ENCODE measurements at places on chromosomes 1 and 21.

DNA sequence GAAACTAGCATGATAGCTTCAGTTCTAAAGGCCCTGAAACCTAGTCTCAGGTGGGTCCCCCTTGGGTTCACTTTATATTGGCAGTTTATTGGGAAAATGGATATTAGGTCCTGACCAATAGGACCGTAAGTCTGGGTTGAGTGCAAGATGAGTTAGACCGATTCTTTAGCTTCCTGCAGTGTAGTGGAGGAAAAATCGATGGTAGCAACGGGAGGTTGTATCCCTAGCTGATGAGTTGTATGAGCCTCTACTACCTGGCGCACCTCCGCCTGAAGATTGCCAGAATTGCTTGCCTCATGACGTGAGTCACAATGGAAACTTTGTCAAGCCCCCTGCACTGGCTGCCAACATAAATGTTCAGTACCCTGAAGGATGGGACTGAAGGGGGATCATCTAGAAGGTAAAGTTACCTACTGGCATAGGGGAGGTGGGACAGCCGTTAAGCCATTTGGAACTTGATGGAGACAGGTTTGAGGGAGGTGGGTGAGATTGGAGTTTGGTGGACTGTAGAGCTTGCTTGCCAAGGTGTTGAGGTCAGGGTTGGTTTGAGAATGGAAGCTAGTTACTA, 3.9 kb downstream of the RCC1 start:
- no peak for DNase-seq

DNA sequence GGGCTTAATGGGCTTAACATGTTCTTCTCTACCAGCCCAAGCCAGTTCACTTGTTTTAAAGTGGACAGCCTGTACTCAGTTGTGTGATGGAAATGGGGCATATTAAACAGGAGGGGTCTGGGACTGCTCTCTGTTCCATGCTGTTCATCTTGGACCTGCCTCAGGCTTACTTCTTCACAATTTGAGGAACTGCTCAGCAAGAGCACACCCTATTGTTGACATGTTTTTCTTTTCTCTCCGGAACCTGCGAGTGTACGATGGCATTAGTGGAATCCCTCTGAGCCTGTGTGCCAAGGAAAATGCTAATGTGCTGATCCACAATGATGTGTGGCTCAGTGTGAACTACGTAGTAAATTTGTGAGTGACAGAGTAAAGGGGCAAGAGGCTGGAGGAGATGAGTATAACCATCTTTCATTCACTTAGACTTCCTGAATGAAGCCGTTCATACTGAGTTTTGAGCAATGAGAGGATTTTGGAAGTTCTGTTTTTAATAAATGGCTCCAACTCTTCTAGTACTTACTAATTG, 6.9 kb downstream of the AHCYL1 start:
- no peak for DNase-seq

DNA sequence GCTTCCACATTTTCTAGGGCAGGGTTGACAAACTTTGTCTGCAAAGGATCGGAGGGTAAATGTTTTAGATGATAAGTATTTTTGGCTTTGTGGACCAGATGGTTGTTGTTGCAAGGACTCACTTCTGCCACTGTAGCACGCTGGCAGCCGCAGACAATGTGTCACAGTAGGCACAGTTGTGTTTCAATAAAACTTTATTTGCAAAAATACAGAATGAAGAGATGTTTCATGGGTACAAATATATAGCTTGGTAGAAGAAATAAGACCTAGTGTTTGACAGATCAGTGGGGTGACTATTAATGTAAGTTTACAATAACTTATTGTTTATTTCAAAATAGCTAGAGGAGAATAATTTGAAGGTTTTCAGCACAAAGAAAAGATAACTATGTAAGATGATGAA, 127.8 kb downstream of the GRIK3 start:
- DNase-seq = no peak

GRCh38 chr1:205284420-205285144, 37.0 kb downstream of the NUAK2 start:
- peak; percentile 80 for DNase-seq

GRCh38 chr1:89085781-89086180, 20.8 kb upstream of the GBP1 start:
- DNase-seq = peak; percentile 54

- DNase-seq = no peak
Measured at GRCh38 chr1:101394041-101394440, 157.2 kb downstream of the S1PR1 start.

GRCh38 chr1:78334114-78334513, 156.7 kb upstream of the PTGFR start:
- DNase-seq = no peak

- DNase-seq = no peak
Measured at GRCh38 chr1:29481031-29481430, 244.7 kb downstream of the PTPRU start.

DNA sequence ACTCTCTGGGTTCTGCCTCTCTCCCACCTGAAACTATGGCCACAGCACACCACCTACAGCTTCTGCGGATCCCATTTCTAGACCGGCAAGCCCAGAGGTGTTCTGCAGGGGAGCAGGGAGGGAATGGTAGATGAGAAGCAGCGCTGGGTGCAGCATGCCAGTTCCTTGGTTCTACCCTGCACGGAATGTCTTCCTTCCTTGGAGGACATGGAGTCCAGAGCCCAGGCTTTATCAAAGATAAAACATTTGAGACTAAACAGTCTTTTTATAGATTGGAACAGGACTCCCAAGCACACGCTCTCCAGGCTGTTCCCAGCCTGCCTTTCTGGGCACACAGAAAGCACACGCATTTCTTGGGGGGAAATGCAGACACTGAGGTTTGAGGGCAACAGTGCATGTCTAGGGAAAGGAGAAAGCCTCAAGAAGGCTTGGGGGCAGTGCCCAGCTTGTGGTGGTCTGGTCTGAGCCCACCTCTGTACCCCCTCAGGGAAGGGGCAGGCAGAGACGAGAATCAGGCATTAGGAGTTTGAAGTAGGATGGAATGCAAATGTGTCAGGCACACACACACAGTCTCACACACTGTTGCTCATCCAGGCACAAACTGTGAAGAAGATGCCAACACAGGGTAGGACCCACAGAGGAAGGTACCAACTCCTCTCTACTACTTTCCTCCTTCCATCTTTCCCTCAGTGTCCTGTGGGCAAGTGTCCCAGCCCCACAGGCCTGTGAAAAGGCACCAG, 29.7 kb downstream of the LGR6 start:
- no peak for DNase-seq

DNA sequence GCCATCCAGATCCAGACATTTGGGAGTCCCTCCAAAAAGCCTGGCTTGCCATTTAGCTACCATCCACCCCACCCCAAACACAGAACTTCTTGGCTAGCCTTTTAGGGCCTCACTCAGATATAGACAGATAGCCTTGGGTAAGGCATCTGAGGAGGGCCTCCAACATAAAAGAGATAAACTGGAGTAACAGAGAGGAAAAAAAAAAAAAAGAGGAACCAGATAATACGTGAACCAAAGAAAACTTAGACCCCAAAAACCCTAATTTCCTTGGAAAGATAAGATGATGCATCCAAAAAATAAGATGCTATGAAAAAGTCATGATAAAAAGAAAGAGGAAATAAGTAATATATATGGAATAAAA, 19.8 kb upstream of the LSS start:
- DNase-seq = no peak

DNA sequence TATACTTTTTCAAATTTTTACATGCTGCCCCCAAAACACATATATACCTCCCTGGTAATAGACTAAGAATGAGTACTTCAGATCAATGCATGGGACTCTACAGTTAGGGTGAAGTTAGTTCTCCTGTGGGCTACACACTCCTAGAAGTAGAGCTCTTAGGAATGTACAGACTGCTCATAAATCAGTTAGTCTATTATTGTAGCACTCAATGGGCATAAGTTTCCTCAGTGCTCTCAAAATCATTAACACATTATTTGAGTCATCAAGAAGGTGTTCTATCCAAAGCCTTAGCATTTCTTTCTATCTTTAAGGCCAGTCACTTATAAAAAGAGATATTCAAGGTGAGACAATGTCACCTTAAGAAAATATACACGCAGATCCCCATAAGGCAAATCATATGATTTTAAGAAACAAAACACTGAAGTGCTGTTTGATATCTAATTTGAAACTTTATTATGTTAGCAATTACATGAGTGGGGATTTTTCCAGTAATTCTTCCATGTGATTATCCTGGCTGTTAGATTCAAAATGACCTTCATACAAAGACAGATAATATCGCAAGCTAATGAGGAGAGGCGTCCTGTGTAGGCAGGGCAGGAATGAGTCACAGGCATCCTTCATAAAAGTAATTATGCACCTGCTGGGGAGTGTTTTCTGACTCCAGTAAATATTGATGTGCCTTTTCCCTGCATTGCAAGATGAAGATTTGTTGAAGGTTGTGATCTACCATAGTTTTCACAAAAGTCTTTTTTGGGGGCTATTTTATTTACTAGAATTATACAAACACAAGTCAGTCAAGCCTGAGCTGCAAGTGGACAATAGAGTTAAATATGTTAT, 167.2 kb upstream of the ATP1B1 start:
- no peak for DNase-seq

- DNase-seq = no peak
Measured at GRCh38 chr1:159915571-159916241, 9.6 kb downstream of the TAGLN2 start.

DNA sequence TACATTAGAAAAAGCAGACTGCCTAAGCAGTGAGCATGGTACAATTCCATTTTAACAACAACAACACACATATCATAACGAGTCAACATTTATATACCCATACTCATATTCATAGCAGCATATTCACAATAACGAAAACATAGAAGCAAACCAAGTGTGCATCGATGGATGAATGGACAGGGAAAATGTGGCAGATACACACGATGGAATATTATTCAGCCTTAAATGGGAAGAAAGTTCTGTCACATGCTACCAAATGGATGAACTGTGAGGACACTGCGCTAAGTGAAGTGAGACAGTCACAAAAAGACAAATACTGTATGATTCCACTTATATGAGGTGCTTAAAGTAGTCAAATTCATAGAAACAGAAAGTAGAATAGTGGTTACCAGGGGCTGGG, 9.5 kb upstream of the MAN1C1 start:
- no peak for DNase-seq

DNA sequence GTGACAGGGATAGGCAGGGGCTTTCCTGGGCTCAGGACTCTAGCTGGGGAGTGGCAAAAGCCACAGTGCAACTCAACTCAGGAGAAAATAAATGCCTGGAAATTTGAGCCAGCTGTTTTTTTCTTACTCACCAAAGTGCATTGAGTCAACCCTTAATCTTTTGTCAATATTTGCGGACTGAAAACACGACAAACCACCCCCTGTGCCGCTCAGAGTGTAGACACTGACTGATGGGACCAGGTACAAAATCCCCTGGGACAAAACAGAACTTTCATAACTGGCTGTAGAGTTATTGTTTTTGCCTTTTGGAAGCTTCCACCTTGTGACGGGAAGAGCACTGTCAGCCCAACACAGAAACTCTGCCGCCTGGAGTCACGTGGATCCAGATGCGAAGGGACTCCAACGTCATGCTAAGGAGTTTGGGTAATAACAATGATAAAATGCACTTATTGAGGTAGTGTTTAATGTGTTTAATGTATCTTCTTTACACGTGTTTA, 164.6 kb downstream of the PLPP3 start:
- DNase-seq = no peak

DNA sequence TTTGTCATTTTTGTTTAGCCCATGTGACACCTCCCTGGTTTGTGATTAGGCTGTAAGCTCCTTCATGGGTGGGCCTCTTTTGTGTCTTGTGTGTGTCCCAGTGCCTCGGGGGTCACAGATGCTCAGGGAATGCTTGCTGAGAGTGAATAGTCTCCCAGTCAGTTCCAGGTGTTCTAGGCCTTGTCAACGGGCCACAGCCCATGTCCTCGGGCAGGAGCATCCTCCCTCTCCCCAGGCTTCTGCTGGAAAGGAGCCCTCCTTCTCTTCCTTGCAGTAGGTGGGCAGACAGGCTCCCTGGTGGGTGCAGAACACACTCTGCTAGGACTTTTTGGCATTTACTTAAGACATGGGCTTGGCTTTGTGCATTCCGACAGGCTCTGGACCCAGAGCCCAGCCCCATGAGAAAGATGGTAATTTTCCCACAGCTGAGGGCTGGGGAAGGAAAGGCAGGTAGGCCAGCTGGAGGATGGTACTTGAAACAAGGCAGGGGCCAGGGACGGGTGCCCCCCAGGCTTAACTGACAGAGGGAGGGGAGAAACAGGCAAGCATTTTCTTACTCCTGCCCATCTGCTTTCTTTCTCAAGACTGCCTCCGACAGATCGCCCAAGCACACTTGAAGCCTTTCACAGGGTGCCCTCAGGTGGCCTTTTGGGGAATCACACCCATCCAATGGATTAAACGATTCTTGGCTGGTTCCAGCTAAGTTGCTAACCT, 7.1 kb upstream of the CPLANE2 start:
- DNase-seq = peak; percentile 85

DNA sequence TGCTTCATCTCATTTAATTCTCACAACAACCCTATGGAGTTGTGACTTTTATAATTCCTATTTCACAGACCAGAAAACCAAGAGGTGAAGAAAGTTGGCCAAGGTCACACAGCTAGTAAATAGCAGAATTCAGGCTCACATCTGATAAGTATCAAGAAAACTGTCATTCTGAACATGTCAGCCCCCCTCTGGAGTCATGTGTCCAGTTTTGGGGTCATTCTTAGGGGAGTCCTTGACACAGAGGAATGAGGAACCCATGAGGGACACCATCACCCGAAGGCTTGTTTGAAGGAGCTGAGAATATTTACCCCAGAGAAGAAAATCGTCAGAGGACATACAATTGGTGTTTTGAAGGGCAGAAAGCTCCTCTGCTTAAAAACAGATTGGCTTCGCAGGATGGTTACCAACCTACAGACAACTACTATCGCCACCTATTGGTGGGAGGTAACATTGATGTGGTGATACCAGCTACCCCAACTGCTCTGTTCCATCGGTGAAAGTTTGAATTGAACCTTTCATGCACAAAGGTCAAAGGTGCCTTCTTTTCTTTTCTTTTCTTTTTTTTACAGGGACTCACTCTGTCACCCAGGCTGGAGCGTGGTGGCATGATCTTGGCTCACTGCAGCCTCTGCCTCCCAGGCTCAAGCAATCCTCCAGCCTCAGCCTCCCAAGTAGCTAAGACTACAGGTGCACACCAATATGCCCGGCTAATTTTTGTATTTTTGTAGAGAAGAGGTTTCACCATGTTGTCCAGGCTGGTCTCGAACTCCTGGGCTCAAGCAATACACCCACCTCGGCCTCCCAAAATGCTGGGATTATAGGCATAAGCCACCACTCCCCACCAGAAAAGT, 31.3 kb downstream of the NCMAP start:
- DNase-seq = no peak

- DNase-seq = no peak
Measured at GRCh38 chr1:151371370-151372057, 991 bp downstream of the SELENBP1 start.

GRCh38 chr1:95353194-95353593, 119.2 kb downstream of the RWDD3 start:
- DNase-seq = no peak

DNA sequence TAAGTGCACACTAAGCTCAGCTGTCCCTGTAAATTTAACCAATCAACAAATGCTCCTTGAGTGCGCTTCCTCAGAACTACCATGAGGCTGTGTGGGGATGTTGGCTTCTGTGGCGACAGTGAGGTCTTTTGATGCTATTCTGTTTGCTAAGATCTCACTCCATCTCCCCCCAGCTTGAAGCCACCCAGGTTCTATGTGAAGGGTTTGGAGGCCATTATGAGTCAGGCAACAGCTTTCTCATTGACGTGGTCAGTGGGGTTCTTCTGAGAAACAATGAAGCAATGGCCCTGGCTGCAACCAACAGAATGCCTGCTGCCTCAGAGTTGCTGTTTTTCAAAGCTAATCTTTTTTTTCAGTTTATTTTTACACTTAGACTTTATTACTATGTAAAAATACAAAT, 205.5 kb downstream of the PTBP2 start:
- no peak for DNase-seq
